ENCODE measurements at places on chromosomes 11 and 22.

- no peak for DNase-seq
These were observed 30.1 kb upstream of the ANO5 start for GRCh38 chr11:22162756-22163155.

- DNase-seq = no peak
These were observed 2.7 kb downstream of the TMEM123 start for GRCh38 chr11:102449651-102450570.

DNA sequence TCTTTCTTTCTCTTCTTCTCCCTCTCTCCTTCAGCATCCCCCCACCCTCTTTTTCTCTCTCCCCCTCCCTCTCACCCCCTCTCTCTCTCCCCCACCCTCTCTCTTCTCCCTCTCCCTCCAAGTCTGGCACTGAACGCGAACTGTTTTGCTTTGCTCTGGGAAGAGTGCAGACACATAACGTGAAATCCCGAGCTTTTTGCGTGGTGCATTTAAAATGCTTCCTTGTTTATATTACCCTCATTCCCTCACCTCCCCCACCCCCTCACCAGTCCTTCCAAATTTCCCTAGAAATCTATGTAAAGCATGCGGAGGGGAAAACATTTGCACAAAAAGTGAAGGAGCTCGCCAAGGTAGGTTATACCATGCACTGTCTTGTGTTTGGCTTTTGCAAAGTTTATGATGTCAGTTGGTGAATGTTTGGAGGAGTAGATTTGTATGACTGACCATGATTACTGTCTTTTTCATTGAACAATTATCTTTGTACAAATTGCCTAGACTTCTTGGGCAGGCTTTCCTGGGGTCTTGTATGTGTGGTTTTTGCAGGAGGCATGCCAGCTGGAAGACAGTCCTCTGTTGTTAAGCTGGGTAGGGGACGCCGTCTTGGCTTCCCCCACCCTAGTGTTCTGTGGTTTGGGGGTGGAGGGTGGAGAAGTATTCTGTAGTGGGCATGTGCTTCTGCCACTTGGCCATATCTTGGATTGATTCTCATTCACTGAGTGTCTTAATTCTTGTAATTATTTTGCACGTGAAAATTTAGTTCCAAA is 123.7 kb upstream of the HSD17B12 start:
- DNase-seq = no peak

- no peak for DNase-seq
These were observed 67.4 kb downstream of the SCUBE1 start for GRCh38 chr22:43275545-43276317.

- no peak for DNase-seq
These were observed 19.4 kb upstream of the MYO18B start for GRCh38 chr22:25722626-25723025.

- no peak for DNase-seq
These were observed 51.4 kb upstream of the CRYBB3 start for GRCh38 chr22:25148149-25148691.

DNA sequence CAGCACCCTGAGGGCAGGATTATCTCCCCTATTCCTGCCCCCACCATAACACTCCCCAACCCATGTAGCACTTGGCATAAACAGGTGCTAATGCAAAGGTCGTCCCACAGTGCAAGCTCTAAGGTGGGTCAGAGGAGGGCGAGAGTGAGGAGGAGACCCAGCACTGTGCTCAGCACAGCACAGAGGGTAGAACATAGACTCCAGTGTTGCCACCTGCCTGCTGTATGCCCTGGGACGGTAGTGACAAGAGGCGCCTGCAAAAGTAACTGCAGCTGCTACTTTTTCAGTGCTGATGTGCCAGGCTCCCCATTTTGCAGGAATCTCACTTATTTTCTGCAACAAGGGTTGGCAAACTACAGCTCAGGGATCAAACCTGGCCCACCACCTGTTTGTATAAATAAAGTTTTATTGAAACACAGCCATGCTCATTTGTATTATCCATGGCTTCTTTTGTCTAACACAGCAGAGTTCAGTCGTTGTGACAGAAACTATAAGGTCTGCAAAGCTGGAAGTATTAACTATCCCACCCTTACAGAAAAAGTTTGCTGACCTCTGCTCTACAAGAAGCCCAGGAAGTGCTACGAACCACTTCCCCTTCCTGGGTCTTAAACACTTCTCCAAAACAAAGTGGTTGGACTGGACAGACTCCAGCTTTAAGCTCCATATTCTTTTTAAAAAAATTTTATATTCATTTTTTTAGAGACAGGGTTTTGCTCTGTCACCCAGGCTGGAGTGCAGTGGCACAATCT is 16.9 kb upstream of the CDC42BPG start:
- DNase-seq = no peak

GRCh38 chr11:65903068-65903481 is 2.9 kb upstream of the FOSL1 start:
- DNase-seq = no peak

DNA sequence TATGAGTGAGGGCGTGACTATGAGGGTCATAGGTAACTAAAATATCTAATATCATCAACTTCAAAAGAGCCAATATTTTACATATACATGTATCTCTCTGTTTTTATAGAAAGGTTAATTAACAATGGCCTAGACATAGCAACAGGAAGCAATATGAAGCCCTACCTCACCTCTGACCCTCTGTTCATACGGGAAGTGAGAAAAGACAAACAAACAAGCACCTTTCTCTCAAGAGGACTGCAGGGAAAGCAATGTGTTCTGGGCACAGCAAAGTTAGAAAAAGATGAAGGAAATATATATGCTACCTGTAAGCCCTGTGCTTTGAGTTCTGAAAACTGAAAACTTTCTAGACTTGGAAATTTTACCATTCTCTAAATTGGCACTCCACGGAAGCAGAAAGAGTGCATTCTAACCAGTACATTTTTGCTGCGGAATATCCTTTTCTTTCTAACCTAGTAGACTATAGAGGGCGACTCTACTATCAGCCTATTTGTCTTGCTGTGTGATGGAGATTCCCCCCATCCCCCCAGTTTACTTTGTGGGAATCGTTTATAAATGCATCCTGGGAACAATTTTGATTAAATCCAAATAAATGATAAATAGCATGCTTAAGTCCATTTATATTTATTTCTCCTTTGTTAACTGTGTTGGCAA is 830.4 kb upstream of the FAT3 start:
- no peak for DNase-seq

GRCh38 chr11:75931124-75931523 is 116.1 kb downstream of the UVRAG start:
- DNase-seq = no peak

GRCh38 chr11:9772218-9772617 is 108.3 kb downstream of the SWAP70 start:
- no peak for DNase-seq

DNA sequence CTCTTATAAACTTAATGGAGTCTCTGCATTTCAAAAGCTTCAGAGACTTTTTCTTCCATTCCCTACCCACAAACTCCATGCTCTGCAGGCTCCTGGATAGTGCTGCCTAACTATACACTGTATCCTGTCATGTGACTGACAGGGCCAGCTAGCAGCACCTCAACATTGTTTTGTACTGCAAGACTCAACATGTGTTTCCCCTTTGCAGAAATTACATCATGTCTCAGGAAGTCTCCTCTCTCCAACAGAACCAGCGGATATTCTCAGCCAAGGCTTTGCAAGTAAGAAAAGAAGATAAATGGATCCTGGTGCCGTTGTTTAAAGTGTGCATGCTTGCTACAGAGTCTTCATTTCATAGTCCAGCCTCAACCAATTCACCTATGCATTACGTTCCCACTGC is 164.0 kb upstream of the UBASH3B start:
- no peak for DNase-seq

DNA sequence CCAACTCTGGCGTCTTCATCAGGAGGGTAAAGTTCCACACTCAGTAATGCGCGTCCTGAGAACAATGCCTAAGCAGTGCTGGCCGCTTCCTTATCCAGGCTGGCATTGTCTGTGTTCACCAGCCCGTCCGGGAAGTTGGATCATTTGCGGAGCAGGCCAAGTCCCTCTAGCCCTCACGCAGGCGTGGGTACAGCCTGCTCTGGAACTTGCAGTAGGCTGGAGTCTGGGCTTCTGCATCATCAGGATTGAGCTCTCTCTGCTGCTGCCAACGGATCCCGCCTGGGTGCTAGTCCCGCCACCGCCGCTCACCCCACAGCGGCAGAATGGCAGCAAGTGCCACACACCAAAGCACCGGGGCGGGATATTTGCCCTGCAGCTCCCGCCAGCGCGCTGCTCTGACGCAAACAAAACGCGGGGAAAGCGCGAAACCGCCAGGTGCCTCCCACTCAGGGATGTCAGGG is 29.0 kb downstream of the GLYATL1 start:
- no peak for DNase-seq

GRCh38 chr11:104799251-104799650 is 99.0 kb downstream of the CASP12 start:
- no peak for DNase-seq

DNA sequence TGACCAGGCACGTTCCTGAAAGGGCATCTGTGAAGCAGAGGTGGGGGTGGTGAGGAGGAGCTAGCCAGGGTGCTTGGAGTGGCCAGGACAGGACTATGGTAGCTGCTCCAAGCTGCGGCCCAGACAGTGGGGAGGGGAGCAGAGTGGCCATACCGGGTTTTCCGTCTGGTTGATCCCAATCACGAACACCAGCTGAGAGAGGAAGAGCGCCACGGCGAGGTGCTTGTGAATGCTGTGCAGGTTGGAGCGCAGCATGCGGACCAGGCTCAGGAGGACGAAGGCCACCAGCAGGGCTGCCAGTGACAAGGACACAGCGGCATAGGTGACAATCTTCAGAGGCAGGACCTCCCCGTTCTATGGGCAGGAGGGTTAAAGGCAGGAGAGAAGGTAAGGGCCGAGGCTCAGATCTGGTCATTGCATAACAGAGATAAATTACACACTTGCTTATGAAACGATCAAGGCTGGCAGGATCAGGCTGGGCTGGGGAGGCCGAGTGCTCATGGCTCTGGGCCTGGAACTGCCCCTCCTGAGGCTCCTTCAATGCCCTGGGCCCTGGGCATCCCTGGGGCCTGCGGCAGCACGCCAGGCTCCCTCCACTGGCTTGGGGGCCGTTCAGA is 41.5 kb downstream of the TRMU start:
- no peak for DNase-seq

All from nucleus accumbens (tissue), 56 donors.